Karpas-422 (cell line): ENCODE measurements at places on chromosomes 3 and 15. TPM values are rescaled to one million over a fixed set of nuclear protein-coding genes. Genes with fewer than 3 reads are reported as not detected.

- H3K4me1 ChIP-seq, result no peaks in the 10 kb centered on the region
- no peak for DNase-seq
- H3K27ac ChIP-seq, result no peak overlapping the region
- H3K36me3 ChIP-seq, result no peaks in the 10 kb centered on the region
- H3K27me3 ChIP-seq, result no peaks in the 10 kb centered on the region
Observed at GRCh38 chr3:50390508-50391224, 31.3 kb upstream of the TMEM115 start.

GRCh38 chr3:42247576-42248027 is 18.4 kb downstream of the CCK start:
- peaks cover 3% of the 10 kb centered on the region; the same call in 1 of the 2 replicates for H3K4me1 ChIP-seq
- H3K27ac ChIP-seq, result no peak overlapping the region
- H3K36me3 ChIP-seq, result no peaks in the 10 kb centered on the region
- no peak overlapping the region for H3K4me3 ChIP-seq

Gene CLRN1
- total RNA-seq, result not detected in 2 replicates

Gene PLAAT1
- not detected in 2 replicates for total RNA-seq

DNA sequence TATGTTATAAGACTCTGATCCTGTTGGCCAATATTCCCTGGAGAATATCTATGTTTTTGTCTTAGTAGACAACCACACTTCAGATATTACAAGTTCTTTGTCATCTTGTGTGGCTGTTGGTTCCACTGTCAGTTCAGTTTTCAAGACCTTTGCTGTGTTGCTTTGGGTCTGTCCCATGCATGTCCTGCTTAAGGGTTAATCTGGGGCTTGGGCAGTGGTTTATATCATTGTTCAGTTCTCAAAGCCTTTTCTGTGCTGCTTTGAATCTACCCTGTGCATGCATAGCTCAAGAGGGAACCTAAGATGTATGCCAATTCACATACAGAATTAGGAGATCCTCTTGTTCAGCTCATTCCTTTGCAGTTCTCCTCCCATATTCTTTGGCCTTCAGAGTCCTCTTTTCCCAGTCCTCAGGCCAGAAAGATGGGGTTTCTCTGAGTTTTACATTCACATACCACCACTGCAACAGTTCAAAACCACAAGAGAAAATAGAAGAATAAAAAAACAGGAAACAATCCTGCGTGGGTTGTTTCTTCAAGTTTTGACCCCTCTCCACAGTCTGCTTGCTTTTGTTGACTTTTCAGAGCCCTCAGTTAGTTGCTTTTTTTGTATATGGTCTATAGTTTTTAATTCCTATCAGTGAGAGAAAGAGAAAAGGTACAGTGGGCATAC is 21.6 kb downstream of the BUB1B start:
- H3K36me3 ChIP-seq, result peaks cover 44% of the 10 kb centered on the region
- H3K27me3 ChIP-seq, result no peaks in the 10 kb centered on the region
- peaks cover 44% of the 10 kb centered on the region for H3K4me1 ChIP-seq

DNA sequence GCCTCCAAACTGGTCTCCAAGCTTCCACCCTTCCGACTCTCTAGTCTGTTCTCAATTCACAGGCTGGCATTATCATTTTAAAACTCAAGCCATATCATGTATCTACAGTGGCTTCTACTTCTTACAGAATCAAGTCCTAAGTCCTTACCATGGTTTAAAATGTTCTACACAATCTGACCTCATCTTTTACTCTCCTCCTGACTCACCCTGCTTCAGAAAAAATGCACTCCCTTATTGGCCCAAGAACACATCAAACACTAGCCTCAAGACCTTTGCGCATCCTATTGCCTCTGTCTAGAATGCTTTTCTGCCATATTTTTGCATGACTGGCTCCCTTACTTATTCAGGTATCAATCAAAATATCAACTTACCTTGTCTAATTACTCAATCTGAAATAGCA is 11.0 kb downstream of the MRPL3 start:
- H3K4me1 ChIP-seq, result no peaks in the 10 kb centered on the region
- peaks cover 78% of the 10 kb centered on the region for H3K36me3 ChIP-seq
- H3K27me3 ChIP-seq, result no peaks in the 10 kb centered on the region
- H3K4me3 ChIP-seq, result no peak overlapping the region
